ENCODE measurements at places on chromosomes 5 and 9.

GRCh38 chr9:100216178-100216787 lies 117.2 kb downstream of the INVS start:
- DNase-seq, result peak; percentile 36

- no peak for DNase-seq
Measured at GRCh38 chr9:107727086-107727780, 237.7 kb upstream of the KLF4 start.

- DNase-seq, result no peak
Measured at GRCh38 chr5:43533646-43534045, 18.7 kb upstream of the C5orf34 start.

- peak; percentile 99 for DNase-seq
Measured at GRCh38 chr9:128818099-128818838, at the start of gene ENDOG. Gene ENDOG, plus strand, starts transcription at chr9:128818500. Its CDS starts 185 bp downstream, at chr9:128818685.

DNA sequence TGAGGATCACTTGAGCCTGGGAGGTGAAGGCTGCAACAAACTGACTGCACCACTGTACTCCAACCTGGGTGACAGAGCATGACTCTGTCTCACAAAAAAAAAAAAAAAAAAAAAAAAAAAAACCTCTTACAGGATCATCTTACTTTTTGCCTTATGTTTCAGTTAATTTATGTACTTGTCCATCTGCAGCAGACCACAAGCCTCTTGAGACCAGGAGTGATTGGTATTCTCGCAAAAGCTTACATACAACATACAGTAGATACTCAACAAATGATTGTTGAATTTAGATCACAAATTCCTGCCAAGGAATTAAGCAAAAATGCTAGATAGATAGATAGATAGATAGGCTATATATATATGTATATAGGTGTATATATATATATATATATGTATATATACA lies 12.4 kb downstream of the CEMIP2 start:
- no peak for DNase-seq
